IPS DF 6.9 (cell line): ENCODE measurements at places on chromosomes 13 and 19.

- no peak for DNase-seq
Observed at GRCh38 chr13:106362707-106363106, 172.8 kb downstream of the EFNB2 start.

- DNase-seq, result no peak
Observed at GRCh38 chr13:73937441-73937840, 196.8 kb downstream of the KLF12 start.

- no peak for DNase-seq
Observed at GRCh38 chr19:30135093-30135757, 193.2 kb downstream of the URI1 start.

DNA sequence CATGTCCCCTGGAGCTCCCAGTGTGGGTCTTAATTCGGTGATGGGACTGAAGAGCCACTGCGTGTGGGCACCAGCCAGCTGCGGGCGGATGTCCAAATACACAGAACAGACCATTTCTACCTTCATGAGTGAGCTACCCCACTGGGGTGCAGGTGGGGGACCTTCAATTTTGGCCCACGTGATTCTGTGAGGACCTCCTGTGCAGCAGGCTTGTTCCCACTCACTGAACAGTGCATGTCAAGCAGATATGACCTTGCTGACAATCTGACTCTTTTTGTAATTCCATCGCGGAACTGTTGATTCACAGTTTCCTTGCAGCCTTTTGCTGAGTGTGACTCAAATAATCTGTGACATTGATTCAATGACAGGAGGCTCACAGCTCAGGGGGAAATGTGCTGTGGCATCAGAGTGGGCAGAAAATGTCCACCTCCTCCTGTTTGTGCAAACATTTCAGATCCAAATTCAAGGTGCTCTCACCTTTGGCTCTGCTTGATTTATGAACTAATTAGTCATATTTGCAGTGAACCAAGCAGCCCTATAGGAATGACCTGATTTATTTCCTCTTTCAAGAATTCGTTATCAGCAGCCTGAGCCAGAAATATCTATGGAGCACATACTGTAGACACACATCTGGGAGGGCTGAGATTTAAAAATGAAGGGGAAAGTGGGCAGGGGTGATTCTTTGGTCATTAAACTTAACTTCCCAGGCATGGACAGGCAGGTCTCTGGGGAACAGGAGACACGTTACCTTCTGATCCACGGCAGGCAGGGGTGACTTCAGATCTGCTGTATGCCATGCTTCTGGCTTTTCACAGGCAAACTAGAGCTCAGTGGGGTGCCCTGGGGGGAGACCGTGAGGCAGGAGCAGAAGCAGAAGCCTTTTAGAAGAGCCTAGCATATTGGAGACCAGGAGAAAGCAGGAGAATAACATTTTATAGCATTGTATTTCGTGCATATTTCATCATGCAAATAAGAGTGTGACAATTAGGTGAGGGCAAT lies 170.0 kb upstream of the KL start:
- DNase-seq, result no peak

DNA sequence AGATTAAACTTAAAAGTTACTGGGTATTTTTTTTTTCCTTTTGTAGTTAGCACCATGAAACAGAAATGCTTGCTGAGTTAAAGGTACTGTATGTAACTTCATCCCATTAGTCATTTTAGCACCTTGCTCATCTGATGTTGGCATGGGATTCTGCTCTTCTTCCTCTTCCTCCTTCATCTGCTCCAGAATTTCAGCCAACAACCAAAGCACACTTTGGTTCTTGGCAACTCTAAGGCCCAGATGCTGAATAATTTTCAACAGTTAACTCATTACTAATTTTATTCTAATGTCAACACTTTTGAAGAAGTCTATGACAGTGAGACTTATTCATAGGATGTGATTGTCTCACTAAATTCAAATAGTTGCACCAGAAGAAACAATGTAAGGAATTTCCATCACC lies 359.2 kb downstream of the KCTD12 start:
- no peak for DNase-seq

DNA sequence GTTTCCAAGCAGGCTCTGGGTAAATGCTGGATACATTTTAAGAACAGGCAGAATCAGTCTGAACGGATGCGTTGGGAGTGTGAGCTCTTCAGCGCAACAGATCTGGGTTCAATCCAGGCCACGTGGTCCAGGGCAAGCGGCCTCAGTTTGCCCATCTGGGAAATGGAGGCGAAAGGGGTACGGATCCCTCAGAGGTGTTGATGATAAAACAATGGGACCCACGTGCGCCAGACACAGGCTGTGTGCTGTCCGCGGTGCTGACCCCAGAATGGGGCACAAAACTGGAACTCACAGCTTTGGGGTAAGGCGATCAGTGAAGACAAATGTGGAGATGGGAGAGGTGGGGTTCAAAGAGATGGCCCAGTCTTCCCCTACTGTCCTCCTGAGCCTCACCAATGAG lies 13.1 kb upstream of the PDE4C start:
- DNase-seq, result no peak
